ENCODE measurements at places on chromosomes 6 and 20.

DNA sequence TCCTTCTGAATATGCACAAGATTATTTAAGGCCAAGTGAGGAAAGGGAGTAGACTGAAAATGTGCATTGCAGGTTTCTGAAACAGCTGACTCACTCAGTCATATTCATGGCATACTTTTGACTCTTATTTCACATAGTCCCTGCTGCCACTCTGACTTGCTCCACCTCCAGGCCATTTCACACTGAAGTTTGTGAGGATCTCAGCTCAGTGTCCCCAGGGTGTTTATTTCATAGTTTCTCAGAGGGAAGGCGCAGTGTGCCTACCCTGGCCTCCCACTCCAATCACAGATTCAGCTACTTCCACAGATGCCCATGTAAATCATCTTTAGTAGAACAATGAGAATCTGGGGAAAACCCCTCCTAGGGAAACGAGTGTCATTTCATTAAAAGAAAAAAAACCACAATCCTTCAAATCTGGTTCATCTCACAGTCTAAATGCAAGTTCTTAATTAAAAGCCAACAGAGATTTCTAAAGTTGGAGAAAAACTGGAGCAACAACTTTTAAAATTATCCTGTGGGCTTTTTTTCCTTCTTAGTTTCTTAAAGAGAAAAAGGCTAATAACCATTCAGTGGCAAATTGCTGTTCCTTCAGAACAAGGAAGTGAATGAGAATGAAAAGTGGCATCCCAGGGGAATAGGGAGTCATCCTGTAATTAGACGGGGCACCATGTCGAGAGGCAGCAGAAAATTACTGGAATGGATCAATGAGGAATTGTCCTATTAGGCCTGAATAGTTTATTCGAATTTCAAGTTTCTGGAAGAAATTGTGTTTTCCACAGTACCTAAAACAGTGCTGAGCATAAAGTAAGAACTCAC lies 133.6 kb downstream of the TFAP2B start:
- DNase-seq: no peak

DNA sequence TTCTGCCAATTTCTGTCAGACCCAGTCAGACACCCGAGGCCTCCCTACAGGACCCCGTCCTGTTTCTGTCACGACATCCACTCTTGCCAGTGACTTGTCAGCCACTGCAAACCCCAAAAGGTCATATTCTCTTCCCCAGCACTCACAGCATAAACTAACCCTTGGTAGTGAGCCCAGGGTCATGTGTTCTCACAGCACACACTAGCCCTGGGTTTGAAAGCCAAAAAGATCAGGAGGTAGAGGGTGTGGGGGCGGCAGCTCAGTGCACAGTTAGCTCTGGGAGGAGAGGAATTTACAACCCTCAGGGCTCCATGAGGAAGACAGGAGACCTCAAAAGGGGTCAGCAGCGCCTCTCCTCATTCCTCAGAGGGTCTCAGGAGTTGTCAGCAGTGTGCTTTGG lies 9.9 kb upstream of the SNX9 start:
- DNase-seq: no peak

DNA sequence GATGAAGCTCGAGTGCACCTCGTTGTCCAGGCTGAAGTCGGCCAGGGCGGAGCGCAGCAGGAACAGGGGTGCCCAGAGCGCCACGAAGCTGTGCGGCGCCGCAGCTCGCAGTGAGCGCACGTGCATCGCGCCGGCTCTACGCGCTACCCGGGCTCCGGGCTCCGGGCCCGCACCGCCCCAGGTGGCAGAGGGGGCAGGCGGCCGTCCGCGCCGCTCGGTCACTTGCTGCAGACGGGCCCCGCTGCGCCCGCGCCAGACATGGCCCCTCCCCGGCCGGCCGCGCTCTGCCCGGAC lies 497 bp downstream of the BMP7 start:
- no peak for DNase-seq

GRCh38 chr6:42449917-42450476 lies 1.7 kb downstream of the TRERF1 start:
- DNase-seq: no peak
